ENCODE measurements at places on chromosomes 3 and 15.

- peak; percentile 81 for DNase-seq
Measured at GRCh38 chr3:13884851-13885703, 5.2 kb upstream of the WNT7A start.

GRCh38 chr15:93830221-93831080 is 400.9 kb upstream of the MCTP2 start:
- no peak for DNase-seq

GRCh38 chr3:178257491-178257890 is 278.7 kb upstream of the KCNMB2 start:
- no peak for DNase-seq

DNA sequence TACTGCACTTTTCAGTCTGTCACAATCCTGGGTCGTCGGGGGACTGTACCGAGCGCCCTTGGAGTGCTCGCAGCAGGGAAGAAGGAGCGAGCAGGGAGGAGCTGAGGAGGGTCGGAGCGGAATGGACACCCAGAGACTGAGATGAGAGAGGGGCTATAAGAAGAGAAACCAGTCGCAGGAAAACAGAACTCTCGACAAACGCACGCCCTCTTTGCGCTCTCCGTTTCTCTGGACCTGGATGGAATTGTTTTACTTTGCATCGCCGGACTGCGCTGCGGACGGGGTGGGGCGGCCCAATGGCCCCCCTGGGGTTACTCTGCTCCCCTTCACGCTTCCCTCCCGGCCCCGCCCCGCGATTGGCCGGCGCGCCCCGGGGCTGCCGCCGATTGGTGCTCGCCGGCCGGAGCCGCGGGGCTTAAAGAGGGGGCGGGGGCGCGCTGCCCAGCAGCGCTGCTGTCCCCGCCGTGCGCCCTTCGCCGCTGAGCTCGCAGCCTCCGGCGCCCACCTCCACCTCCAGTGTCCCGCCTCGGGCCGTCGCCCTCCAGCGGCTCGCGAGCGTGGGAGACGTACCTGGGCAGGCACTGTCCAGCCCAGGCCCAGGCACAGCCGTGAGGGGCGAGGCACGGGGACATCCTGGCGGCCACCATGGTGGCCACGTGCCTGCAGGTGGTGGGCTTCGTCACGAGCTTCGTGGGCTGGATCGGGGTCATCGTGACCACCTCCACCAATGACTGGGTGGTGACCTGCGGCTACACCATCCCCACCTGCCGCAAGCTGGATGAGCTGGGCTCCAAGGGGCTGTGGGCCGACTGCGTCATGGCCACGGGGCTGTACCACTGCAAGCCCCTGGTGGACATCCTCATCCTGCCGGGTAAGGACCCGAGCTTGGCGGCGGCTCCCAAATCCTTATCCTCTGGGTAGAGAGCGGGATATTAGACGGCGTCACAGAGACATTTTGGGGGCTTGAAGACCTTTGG is at the start of gene CLDN11:
Gene CLDN11, plus strand, starts transcription at position 447 of the 977 bp plus-strand sequence. Its CDS starts 199 bp downstream, at position 646.
- DNase-seq = no peak

DNA sequence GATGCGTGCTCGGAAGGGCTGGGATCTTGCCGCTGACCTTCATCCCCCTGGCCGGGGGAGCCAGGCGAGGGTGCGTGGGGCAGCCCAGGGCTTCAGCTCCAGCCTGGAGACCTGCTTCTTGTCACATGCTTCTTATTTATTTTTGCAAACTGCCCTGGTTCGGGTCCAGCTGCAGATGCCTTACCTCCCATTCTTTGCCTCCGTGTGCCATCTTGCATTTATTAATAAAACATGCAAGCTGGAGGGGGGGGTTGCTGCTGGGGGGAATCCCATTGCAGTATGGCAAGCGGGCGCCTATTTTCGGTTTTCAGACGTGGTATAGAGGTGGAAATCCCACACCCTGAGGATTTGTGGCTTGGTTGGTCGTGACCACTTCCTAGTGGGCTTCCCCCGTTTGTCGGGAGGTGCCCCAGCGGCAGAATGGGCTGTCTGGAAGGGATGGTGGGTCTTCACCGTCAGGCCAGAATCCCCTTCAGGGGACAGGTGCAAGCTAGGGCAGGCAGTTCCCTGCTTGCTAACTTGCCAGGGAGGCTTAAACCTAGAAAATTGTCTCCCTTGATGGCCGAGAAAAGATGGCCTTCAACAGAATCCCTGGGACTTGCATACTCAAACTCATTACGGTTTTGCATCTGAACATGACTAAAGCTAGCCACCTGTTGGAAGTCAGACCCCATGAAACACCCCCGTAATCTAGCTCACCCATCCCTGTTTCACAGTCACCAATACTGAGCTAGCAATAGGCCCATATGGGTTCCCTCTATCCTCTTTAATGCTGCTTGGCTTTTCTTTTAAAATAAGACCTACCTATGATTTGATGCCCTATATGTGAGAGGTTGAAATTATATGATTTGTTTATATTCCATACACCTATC is 569 bp downstream of the TMEM266 start:
- DNase-seq = peak; percentile 20
